ENCODE measurements at places on chromosomes 7 and 10.

- DNase-seq = no peak
These were observed 220.1 kb downstream of the POU6F2 start for GRCh38 chr7:39197831-39198230.

DNA sequence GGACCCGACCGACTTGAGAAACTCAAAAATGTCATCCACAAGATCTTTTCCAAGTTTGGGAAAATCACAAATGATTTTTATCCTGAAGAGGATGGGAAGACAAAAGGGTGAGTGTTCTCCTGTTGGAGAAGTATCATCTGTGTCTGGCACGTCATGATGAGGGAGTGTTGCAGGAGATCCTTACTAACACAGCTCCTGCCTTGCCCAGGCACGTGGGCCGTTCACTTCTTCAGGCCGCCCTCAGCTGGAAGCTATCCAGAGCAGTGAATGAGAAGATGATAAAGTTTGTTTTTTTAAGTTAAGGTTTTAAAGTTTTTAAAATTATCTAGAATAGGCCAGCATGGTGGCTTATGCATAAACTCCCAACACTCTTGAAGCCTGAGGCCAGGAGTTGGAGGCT lies 6.2 kb downstream of the EIF3B start:
- DNase-seq = peak; percentile 65

DNA sequence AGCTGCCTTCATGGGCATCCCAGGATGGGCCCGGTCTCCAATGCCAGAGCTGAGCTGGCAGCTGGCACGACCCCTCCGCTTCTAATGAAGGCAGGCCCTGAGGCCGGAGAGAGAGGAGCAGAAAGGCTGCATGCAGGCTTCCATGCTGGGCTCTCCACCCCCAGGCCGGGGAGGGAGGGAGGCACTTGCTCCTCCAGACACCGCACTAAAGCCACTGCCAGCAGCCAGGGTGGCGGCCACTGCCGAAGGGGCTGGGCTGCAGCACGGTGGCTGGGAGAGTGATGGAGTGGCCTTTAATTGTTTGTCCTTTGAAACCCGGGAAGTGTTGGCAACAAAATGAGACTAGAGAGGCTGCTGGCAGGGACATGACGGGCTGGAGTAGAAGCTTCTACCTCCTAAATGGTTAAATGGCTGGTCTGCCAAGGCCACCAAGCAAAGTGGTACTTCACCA lies 236.5 kb downstream of the SKAP2 start:
- no peak for DNase-seq

- no peak for DNase-seq
These were observed 9.1 kb downstream of the LAMB1 start for GRCh38 chr7:107993891-107994291.

DNA sequence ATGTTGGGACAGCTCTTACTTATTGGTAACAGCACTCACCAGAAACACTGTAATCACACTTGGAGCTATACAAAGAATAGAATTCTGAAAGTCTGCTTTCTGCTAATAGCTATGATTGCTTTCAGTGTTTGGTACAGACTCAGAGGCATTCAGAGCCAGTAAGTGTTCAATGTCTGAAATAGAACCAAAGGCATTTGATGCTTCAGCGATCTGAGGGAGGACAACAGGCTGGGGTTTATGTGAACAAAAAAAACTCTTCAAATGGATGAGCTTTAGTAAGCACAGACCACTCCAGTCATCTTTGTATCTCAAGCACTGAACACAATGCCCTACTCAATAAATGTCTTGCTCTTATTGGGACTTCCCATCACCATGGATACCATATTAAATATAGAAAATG lies 322.8 kb upstream of the GRM3 start:
- DNase-seq = no peak

GRCh38 chr10:107715565-107715964 lies 551.1 kb upstream of the SORCS1 start:
- no peak for DNase-seq

DNA sequence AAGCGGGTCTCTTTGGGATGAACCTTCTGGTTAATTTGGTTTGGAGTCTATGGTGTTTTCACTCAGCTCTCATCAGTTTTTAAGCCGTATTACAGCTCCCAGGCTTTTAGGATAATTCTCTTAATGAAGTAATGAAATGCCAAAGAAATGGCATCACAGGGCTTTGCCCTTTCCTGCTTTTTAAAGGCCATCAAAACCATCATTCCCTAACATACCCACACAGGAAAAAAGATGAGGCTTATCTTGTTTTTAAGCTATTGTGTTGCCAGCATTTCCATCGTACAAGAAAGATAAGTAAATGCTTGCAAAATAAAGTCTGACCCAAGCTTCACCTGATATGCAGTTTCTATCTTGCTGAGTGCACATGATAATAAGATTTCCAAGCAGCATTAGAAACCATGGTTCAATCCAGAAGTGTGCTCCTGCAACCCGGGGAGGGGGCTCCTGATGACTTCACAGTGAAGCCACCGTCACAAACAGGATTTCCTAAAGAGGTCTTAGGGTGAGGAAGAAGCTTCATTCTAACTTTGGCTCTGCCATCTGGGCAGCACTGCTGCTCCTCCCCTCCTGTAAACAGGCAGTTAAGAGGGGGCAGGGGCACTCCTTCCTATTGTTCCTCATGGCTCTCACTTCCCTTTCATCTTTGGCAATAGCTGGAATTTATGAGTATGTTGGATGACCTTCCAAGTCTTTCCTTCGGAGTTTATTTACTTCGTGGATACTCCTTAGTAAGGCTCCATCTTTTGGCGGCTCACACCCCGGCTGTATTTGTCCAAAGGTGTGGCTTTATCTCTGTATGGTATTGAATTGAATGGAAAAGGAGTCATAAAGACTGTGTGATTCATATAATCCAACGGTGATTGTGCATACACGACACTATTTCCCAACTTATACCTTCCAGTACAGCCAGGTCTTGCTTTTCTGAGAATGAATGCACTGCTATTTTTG lies 55.2 kb upstream of the FAM133B start:
- no peak for DNase-seq

GRCh38 chr10:828191-828590 lies 103.3 kb downstream of the LARP4B start:
- DNase-seq = no peak

GRCh38 chr7:129462420-129462819 lies 28.2 kb downstream of the STRIP2 start:
- no peak for DNase-seq
